ENCODE measurements at places on chromosomes 2 and 18. TPM values are rescaled to one million over a fixed set of nuclear protein-coding genes. Genes with fewer than 3 reads are reported as not detected.

DNA sequence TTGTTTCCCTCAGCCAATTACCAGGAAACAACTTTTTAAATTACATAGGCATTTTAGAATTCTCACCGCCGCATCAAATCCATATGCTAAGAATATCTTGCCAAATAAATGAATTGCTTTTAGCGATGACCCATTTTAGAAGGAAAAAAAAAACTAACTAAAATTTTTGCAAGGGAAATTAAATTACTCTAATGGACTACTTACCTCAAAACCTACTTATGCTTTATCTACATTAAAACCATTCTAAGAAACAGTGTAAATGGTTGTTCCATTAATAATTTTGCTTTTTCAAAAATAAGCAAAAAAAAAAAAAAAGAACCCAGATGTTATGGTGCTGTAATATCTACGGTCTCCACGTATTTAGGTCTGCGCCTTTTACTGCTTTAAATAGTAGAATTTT is 73.5 kb upstream of the CCDC150 start:
- DNase-seq = no peak

- no peak for DNase-seq
These were observed 4.8 kb downstream of the CACNB4 start for GRCh38 chr2:152094014-152094413.

DNA sequence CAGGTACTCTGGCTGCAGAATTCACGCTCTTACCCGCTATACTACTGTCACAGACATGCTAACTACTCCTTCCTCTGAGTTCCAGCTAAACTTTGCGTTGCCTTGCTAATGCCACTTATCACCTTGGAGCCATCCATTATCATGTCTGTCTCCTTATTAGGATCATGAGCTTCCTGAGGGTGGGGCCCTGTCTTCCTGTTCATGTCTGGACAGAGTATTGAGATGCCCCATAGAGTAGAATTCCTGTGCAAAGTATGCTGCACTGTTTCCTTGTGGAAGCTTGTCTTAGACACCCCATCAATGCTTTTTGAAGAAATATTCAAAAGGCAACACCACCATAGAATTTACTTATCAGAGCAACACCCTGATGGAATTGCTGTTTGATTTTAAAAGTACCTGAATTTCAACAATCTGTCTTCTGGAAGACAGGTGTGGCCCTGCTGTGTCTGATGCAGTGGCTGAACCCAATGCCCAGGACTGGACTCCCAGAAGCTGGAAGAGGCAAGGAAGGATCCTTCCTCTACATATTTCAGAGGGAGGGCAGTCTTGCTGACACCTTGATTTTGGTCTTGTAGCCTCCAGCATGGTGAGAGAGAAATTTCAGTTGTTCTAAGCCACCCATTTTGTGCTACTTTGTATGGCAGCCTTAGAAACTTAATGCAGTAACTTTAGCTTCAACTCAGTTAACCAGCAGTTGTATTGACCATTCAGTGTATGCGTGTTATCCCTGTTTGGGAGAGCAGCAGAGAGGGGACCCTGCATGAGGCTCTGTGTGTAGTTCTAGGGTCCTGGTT is 5.6 kb downstream of the LAMA3 start:
- DNase-seq = no peak

Gene PAIP2B
- total RNA-seq = 0.47 TPM

DNA sequence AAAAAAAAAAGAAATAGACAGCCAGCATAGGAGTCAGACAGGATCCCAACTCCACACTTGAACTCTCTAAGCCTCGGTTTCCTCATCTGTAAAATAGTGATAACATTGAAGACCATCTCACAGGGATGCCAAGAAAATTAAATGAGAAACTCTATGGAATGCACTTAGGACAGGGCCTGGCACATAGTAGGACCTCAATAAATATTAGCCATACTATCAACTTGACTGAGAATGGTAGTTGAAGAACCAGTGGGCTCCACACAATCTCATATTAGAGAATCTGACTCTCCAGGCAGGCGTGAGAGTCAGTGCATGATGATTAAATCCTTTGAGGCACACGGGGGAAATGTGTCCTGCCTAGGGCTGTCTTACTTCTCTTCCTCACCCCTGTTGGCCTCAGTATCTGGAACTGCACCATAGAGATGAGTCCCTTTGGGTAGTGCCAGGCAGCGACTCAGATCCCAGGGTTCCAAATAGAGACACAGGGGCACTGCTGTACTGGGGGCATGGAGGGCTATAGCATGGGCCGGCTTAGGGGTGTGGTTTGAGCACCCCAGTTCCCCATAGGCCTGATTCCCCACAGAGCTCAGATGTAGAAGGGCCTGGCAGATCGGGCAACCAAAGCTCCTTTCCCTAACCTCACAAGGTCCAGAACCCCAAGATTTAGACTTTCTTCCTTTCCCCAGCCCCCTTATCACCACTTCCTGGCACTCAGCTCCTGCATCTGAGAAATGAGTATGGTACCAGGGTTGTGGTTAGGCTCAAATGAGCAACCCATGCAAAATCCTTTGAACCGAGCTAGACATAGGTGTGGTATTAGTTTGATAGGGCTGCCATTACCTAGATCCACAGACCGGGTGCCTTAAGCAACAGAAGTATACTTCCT is 51.3 kb upstream of the CAB39 start:
- no peak for DNase-seq

Gene NEU4
- total RNA-seq = 0.29 TPM

Gene DOK6
- total RNA-seq = 1.2 TPM
